ENCODE measurements at places on chromosomes 2 and 18.
A peak's percentile ranks its signal among the peaks of the same experiment; 100 is the strongest.

DNA sequence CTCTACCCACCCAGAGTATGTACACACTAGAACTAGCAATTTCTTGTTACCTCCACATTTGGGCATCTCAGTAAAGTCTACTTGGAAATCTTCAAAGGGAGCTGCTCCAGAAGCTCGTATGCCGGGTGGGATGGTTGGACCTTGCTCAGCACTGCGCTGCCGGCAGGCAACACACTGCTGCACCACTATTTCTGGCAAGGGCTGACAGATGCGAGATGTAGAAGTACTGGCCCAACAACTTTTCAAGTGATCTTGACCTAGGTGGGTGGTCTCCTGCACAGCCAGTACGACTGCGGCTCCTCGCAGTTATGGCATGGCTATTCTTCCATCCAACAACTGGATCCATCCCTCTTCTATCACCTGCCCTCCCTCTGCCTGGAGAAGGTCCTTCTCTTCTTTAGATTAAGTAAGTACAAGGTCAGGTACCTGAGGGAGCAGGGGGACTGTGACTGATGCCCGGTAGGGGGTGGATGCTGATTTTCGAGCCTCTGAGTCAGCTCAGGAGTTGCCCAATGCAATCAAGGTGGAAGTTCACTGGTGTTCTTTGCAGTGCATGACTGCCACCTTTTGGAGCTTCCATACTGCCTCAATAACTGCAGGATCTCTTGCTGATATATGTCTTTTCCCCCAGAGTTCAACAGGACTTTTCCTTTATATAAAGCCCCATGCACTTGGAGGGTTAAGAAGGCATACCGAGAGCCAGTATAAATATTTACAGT lies 100.4 kb upstream of the SLC1A4 start:
- peaks cover 13% of the 10 kb centered on the region for H3K27me3 ChIP-seq
- no peak overlapping the region for H3K4me3 ChIP-seq
- no peaks in the 10 kb centered on the region for H3K4me1 ChIP-seq

DNA sequence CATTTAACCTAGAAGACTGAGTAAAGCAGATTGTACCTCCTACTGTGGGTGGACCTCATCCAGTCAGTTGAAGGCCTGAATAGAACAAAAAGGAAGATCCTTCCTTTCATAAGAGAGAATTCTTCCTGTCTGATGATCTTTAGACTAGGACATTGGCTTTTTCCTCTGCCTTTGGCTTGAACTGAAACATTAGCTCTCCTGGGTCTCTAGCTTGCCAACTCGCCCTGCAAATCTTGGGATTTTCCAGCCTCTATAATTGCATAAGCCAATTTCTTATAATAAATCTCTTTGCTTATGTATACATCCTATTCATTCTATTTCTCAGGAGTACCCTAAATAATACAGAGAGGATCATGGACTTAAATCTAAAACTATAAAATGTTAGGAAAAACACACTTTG lies 6.2 kb upstream of the KDSR start:
- H3K36me3 ChIP-seq = no peaks in the 10 kb centered on the region
- no peak for DNase-seq
- no peak overlapping the region for H3K4me3 ChIP-seq
- no peaks in the 10 kb centered on the region for H3K27me3 ChIP-seq
- H3K4me1 ChIP-seq = peaks cover 4% of the 10 kb centered on the region

DNA sequence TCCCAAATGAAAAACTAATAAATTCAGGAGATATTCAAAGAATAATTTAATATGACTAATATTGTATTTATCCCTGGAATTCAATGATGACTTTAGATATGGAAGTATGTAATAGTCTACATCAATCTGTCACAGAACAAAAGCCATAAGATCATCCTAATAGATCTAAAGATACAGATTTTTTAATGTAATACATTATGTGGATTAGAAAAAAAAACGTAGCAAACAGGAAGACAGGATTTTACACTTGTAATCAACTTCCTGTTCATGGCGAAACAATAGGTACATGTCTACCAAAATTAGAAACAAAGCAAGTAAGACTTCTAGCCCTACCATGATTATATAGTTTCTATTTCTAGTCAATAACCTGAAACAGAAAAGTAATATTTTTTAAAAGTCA lies 192.2 kb downstream of the TTC32 start:
- H3K4me3 ChIP-seq = no peak overlapping the region
- no peaks in the 10 kb centered on the region for H3K4me1 ChIP-seq
- no peaks in the 10 kb centered on the region for H3K36me3 ChIP-seq
- no peak overlapping the region for H3K27ac ChIP-seq

DNA sequence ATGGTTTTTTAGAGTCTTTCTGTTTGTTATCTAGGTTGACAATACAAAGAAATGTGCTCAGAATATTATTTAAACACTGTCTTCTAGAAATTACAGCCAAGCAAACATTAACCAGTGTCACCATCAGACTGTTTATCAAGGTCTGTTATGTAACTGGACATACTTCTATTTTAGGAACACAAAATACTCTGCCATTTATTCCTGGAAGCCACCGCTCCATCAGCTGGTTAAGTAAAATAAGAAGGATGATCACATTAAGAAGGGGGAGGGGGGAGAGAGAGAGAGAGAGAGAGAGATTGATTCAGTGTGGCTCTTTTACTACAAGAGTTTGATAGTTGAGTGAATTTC lies 47.9 kb downstream of the MBP start:
- no peaks in the 10 kb centered on the region for H3K27me3 ChIP-seq
- H3K4me1 ChIP-seq = peaks cover 83% of the 10 kb centered on the region
- H3K4me3 ChIP-seq = no peak overlapping the region
- DNase-seq = no peak
- H3K27ac ChIP-seq = peak overlapping the region; percentile 61

DNA sequence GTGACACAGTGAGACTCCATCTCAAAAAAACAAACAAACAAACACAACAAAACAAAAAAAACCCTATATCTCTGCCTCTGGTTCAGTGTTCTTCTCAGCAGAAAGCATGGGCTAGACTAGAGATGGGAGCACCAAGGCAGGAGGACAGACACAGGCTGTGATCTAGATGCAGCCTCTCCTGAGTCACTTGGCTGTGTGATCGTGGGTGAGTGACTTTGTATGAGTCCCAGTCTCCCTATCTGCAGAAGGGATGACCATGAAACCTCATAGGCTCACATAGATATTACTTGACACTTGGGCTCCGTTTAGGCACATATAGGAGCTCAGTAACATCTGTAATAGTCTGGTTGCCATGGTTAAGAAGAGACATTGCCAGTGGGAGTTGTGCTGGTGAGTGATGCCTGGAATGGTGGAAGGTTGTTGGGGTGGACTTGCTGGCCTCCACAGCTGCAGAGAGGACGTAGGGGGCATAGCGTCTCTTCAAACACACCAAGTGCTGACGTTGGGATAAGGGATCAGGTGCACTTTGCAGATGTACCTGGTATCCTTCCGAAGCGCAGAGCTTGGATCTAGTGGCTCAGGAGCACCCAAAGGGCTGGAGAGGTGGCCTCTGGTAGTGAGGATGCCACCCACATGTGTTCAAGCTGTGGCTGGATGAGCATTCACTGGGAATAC lies 318.9 kb upstream of the HS6ST1 start:
- H3K4me3 ChIP-seq = no peak overlapping the region
- DNase-seq = no peak
- H3K36me3 ChIP-seq = no peaks in the 10 kb centered on the region
- no peaks in the 10 kb centered on the region for H3K4me1 ChIP-seq
- H3K27ac ChIP-seq = no peak overlapping the region

DNA sequence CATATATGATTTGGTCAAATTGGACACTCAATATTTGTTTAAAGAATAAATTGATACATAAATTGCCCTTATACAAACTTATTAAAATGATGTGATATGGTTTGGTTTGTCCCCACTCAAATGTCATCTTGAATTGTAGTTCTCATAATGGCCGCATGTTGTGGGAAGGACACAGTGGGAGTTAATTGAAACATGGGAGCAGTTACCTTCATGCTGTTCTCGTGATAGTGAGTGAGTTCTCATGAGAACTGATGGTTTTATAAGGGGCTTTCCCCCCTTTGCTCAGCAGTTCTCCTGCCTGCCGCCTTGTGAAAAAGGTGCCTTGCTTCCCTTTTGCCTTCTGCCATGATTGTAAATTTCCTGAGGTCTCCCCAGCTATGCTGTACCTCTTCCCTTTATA lies 34.0 kb upstream of the SLC8A1 start:
- H3K27me3 ChIP-seq = no peaks in the 10 kb centered on the region
- H3K27ac ChIP-seq = no peak overlapping the region
- H3K4me1 ChIP-seq = peaks cover 18% of the 10 kb centered on the region

GRCh38 chr18:41936471-41937134 lies 18.4 kb upstream of the PIK3C3 start:
- H3K4me3 ChIP-seq = no peak overlapping the region
- H3K4me1 ChIP-seq = no peaks in the 10 kb centered on the region
- no peaks in the 10 kb centered on the region for H3K27me3 ChIP-seq
- H3K27ac ChIP-seq = no peak overlapping the region

DNA sequence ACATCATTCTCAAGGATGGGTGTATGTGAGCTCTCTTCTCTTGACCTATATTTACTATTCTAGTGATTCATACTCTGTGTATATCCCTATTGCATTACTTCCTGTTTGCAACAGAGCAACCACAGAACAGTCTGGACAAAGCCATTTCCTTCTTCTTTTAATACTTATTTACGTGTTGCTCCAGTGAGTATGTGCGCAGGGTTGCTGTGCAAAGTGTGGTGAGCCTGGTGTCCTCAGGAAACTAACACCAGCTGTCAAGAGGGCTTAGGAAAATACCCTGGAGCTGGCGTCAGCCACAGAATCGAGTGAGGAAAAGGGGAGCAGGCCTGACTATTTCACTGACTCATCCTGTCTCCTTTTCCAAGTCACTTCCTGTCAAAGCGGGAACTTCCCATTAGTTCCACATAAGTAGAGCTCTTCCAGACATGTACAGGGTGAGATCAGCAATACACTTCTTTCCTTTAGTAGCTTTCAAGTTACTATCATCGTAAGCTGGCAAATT lies 214.1 kb upstream of the COPS8 start:
- H3K27ac ChIP-seq = peak overlapping the region; percentile 70
- peaks cover 38% of the 10 kb centered on the region for H3K4me1 ChIP-seq
- H3K4me3 ChIP-seq = no peak overlapping the region
- DNase-seq = peak; percentile 74

DNA sequence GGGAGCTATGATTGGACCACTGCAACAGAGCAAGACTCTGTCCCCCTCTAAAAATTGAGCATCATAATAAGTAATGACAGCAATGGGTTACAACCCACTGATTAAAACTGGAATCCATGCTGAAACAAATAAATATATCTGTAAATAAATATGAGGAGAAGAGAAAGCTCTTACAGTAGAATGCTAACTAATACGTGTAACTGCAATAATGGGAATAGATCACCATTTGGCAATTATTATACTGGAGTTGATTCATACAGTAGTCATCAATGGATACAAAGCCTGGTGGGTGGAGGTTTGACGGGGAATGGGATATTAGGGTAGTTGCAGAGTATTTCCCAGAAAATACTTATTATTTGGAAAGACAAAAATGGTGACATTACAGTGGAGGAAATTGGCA lies 6.1 kb upstream of the INO80B start:
- H3K27ac ChIP-seq = no peak overlapping the region
- DNase-seq = no peak
- H3K36me3 ChIP-seq = no peaks in the 10 kb centered on the region

DNA sequence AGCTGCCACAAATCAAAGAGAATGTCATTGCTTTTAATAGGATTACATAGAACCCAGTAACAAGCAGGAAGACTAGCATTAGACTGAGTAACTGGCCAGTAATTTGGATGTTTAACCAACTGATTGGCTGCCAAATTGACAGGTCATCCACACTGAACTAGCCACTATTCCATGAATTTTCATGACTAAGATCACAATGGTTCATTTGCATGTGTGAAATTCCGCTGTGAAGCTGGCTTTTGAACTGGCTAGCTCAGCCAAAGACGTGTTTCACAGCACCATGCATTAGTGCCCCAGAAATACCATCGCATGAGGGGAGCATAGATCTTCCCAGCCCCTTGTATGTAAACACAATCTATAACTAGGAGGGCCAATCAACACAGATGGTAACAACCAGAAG lies 649.8 kb downstream of the ARHGAP15 start:
- H3K36me3 ChIP-seq = no peaks in the 10 kb centered on the region
- no peaks in the 10 kb centered on the region for H3K27me3 ChIP-seq
- H3K4me3 ChIP-seq = no peak overlapping the region
- no peak for DNase-seq
- H3K4me1 ChIP-seq = no peaks in the 10 kb centered on the region
- no peak overlapping the region for H3K27ac ChIP-seq

- no peak overlapping the region for H3K4me3 ChIP-seq
- no peak overlapping the region for H3K27ac ChIP-seq
- H3K4me1 ChIP-seq = no peaks in the 10 kb centered on the region
- DNase-seq = no peak
Measured at GRCh38 chr2:223042704-223043118, 9.3 kb upstream of the KCNE4 start.

DNA sequence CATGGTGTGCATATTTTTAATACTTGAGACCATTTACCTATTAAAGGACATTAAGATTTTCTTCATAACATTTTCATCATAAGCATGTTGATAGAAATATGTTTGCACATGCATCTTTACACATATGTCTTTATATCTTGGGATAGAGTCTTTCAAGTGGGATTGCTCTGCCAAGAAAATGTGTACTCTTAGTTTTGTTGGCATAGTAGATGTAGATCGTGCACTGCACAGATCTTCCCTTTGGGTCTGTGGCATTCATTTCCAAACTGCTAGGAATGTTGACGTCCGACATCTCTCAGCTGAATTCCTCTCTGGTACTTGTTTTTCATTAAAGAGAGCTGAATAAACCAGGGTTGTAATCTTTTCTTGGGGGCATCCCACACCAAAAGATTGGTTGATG lies 183.2 kb upstream of the RPRM start:
- no peak overlapping the region for H3K27ac ChIP-seq
- H3K4me3 ChIP-seq = no peak overlapping the region
- H3K27me3 ChIP-seq = no peaks in the 10 kb centered on the region
- no peaks in the 10 kb centered on the region for H3K4me1 ChIP-seq
- H3K36me3 ChIP-seq = no peaks in the 10 kb centered on the region
- no peak for DNase-seq

GRCh38 chr2:170284205-170284604 lies 106.3 kb downstream of the MYO3B start:
- H3K27me3 ChIP-seq = no peaks in the 10 kb centered on the region
- no peak overlapping the region for H3K27ac ChIP-seq
- H3K4me3 ChIP-seq = no peak overlapping the region
- no peaks in the 10 kb centered on the region for H3K4me1 ChIP-seq
- no peaks in the 10 kb centered on the region for H3K36me3 ChIP-seq
- DNase-seq = no peak

DNA sequence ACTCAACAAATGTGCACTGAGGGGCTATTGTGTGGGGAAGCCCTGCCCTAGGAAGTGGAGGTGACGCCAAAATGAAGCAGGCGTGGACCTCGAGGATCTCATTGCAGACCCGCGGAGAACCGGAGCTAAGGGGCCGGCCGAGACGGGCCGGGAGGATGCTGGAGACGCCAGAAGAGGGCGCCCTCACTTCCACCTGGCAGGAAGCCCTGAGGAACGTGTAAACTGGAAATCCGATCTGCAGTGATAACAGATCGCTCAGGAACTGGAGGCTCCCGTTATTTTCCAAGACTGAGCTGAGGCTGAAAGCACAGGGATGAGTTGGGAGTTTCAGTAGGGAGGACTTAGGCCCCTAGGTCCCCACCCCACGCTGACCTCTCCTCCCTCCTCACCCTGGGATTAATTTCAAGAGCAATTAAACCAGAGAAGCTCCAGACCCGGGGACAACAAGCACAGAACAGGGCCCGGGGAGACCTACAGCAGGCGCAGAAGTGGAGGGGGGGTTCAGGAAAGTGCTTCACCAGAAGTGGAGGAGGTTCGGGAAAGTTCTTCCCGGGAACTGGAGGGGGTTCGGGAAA lies 7.7 kb upstream of the COL6A3 start:
- H3K4me3 ChIP-seq = peak overlapping the region; percentile 23
- H3K27me3 ChIP-seq = no peaks in the 10 kb centered on the region
- H3K4me1 ChIP-seq = peaks cover 11% of the 10 kb centered on the region
- DNase-seq = peak; percentile 82

Data from lower lobe of right lung (tissue), 2 donors.